ENCODE measurements at places on chromosomes 4 and X.

DNA sequence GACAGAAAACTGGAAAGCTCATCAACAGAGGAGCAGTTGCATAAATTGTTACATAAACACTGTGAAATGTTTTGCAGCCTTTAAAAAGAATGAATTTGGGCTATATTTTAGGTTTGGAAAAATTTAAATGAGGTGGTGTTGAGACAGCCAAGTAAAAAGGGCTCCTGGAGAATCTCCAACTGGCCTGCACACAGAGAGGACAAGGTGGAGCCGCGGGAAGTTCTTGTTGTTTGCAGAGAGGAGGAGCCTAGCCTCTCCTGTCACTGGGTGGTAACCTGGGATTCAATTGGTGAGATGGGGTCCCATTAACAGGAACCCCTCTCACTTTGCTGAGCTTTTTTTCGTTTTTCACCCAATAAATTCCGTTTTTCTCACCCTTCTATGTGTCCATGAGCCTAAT is 13.4 kb downstream of the GIMD1 start:
- DNase-seq: no peak

- no peak for DNase-seq
Observed at GRCh38 chr4:40331101-40331745, 3.9 kb upstream of the CHRNA9 start.

DNA sequence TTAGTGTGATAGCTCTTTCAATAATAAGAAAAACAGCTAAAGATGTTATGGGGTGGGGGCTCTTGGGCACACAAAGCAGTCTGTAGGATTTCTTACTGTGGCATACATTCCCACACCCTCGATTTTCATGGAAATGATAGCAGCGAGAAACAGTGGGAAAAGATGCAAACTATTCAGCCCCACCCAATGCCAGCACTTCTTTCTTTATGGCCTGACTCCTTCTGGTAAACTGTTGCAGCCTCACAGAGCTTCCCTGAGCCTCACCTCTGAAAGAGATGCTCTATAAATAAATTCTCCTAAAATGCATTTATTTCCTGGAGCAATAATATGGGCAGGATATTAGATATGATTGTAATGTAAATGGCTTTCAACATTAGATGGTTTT is 910 bp downstream of the ANK2 start:
- DNase-seq: no peak

- no peak for DNase-seq
Observed at GRCh38 chr4:27100713-27101112, 240.1 kb downstream of the STIM2 start.

GRCh38 chr4:110310795-110311194 is 112.4 kb upstream of the ELOVL6 start:
- DNase-seq: no peak
